ENCODE measurements at places on chromosomes 4 and X.

DNA sequence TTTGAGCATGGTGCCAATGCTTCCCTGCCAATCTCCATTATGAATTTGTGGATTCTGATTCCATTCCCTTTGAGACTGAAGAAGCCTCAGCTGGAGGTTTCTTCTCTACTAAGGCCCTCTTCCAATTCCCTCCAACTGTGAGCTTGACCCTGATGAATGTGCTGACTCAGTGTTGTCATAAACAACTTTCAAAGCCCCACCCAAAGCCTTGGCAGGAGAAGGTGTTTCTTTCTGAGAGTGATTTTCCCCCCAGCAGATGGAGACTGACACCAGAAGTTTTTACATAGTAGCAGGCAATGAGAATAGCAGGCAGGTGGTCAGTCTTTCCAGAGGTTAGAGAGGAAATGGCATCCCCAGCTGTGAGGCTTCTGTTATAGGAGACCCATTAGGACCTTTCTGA lies 53.1 kb downstream of the OCRL start:
- no peak for DNase-seq

- DNase-seq, result no peak
These were observed 314.1 kb downstream of the PPP1R2C start for GRCh38 chrX:42463706-42464490.

GRCh38 chrX:10203617-10204016 lies 46.8 kb downstream of the CLCN4 start:
- no peak for DNase-seq

GRCh38 chrX:152646961-152647360 lies 9.3 kb downstream of the GABRQ start:
- DNase-seq, result no peak

- DNase-seq, result no peak
These were observed 136.1 kb downstream of the MID1IP1 start for GRCh38 chrX:38937400-38937799.

GRCh38 chrX:107629540-107629909 lies 1.2 kb downstream of the PRPS1 start:
- DNase-seq, result no peak

DNA sequence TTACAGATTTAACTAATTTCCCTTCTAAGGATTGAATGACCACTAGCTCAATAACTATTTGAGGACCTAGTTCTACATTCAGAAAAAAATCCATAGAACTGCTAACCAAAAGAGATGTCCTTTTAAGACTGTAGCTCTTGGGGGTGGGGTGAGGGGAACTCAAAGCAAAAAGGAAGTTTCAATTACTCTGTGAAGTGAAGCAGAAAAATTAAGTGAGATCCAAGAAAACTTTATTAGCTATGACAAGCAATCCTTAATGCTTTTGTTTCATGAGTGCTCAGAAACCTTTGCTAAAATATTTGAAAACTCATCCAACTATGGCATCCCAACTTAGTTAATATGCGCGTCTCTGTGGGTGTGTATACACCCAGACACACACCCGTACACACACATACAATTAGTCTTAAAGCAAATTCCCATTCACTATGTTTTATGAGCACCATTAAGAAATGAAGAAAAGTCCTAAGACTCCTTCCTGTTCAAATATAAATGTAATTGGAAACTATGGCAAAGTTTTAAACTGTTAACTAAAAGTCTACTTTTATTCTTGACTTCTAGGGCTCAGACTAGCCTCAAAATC lies 44.5 kb downstream of the GPC4 start:
- no peak for DNase-seq

GRCh38 chr4:5770051-5770450 lies 59.0 kb downstream of the EVC start:
- DNase-seq, result no peak
